Naive thymus-derived CD4-positive, alpha-beta T cell (primary cell): ENCODE measurements at places on chromosomes 7 and 10.

DNA sequence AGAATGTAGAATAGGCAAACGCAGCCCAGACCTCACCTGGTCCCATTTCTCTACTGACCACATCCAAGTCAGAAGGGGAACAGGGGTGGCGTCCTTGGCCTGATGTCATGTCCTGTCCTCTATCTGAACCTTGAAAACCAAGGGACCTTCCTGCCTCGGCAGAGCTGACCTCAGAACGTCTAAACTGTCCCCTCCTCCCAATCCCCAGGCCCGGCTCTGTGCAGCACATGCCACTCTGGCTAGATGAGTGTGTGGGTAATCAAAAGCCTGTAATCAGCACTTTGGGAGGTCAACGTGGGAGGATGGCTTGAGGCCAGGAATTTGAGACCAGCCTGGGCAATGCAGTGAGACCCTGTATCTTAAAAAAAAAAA is 46.5 kb upstream of the ZNF479 start:
- H3K4me1 ChIP-seq = no peaks in the 10 kb centered on the region
- H3K4me3 ChIP-seq = no peak overlapping the region
- no peak for DNase-seq
- H3K36me3 ChIP-seq = no peaks in the 10 kb centered on the region

DNA sequence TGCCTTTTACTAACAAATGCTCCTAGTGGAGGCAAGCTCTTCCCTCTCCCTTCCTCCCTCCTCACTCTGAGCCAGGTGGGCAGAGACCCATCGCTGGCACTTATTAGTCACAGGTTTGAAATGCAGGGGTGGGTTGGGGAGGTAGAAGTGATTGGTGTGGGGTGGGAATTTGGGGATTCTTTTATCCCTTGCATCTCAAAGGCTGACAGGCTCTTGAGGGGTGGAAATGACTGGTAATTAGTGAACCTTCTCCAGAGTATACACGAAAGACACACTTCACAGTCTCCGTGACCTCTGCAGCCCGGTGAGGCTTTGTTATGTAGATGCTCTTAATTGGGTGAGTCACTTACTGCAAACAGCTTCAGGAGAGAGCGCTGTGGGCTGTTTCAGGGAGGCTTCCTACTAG is 13.9 kb upstream of the LRMDA start:
- DNase-seq = no peak
- no peaks in the 10 kb centered on the region for H3K4me1 ChIP-seq
- H3K27ac ChIP-seq = no peak overlapping the region
- H3K36me3 ChIP-seq = no peaks in the 10 kb centered on the region
- no peak overlapping the region for H3K4me3 ChIP-seq

DNA sequence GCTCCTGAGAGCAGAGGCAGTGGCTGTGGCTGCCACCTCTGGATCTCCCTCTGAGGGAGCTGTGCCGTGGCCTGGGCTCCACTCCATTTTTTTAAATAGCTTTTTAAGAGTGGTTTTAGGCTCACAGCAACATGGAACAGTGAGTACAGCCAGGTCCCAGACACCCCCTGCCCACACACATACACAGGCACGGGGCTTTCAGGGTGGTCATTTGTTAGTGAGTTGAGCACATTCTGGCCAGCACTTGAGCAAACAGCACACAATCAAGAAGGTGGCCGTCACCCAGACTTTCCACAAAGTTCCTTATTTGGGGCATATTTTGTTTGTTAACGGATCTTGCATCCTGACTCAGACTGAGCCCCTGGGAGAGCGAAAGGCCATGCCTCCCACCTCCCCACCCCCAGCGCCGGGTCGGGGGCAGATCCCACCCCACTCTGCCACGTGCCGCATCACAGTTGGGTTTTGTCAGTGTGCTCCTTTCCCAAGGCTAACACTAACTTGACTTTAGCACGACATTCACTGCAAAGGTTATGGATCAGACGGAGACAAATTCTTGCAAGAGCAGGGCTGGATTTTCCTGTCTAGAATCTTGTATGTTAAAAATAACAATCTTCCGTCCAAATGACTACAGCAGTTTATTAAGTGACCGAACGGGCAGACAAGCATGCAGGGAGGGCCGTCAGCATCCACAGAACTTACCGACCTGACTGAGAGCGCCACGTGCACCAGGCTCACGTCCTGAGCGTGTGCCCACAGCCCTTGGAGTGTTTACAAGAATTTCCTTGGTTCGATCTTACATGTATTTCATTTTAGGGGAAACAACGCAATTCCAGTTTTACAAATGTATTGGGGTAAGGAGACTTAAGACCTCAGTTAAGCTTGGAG is 156.5 kb upstream of the NPS start:
- no peaks in the 10 kb centered on the region for H3K4me1 ChIP-seq
- H3K4me3 ChIP-seq = no peak overlapping the region
- no peak for DNase-seq
- H3K36me3 ChIP-seq = no peaks in the 10 kb centered on the region
- no peaks in the 10 kb centered on the region for H3K27me3 ChIP-seq

DNA sequence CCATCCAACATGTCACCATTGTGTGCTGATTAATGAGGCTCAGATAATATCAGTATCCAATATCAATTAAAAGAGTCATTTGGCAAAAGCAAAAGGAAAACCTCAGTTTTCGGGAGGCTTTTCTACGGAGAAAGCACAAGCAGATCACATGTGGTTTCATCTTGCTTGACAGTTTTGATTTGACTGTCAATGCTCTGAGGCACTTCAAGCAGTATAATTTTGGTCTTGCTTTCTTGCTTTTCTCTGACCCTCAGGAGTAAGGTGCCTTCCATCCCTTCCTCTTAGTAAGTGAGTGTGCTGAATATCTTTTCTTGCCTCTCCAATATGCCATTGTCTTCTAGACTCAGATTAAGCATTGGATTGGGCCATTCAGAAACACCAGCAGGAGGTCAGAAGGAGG is 115.5 kb upstream of the CALCR start:
- no peak overlapping the region for H3K27ac ChIP-seq
- H3K4me1 ChIP-seq = no peaks in the 10 kb centered on the region
- H3K4me3 ChIP-seq = no peak overlapping the region
- no peak for DNase-seq
- no peaks in the 10 kb centered on the region for H3K36me3 ChIP-seq

DNA sequence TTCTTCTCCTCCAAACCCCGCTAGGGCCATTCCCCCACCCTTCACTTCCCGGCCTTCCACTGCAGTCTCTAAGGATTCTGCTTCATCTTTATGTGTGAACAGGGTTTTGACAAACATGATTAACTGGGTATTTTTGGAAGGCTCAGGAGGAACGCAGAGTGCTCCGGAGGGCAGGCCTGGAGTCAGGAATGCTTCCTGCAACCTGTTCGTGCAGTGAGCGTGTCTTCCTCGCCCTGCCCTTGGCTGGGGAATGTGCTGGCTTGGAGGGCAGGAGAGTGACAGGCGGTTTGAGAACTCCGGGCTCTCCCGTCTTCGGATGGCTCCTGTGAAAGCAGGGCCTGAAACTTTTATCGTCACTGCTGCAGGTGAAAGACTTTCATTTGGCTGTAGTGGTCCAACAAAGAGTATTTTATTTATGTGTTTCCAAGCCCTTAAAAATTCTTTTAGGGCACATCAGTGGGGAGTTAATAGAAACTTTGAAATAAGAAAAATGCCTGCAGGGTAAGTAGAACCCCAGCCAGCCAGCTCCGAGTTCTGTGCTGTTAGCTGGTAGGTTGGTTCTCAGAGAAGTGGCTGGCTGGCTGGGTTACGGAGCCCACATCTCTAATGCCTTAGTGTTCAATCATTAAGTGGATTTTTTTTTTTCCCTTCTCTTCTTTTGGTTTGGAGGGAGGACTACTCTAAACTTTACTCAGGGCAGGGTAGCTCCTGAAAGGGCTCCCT is 51.0 kb downstream of the TCF7L2 start:
- no peak for DNase-seq
- no peak overlapping the region for H3K4me3 ChIP-seq
- peaks cover 1% of the 10 kb centered on the region for H3K27me3 ChIP-seq

DNA sequence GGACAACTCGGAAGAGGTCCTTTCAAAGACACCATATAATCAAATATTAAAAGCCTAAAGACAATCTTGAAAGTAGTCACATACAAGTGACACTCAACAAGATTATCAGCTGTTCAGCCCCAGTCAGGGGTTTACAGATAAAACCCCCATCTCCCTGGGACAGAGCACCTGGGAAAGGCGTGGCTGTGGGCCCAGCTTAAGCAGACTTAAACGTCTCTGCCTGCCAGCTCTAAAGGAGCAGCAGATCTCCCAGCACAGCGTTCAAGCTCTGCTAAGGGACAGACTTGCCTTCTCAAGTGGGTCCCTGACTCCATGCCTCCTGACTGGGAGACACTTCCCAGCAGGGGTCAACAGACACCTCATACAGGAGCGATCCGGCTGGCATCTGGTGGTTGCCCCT is 18.0 kb downstream of the CDCA7L start:
- H3K4me1 ChIP-seq = no peaks in the 10 kb centered on the region
- H3K27ac ChIP-seq = no peak overlapping the region
- no peak overlapping the region for H3K4me3 ChIP-seq
- no peak for DNase-seq

- H3K4me1 ChIP-seq = no peaks in the 10 kb centered on the region
- no peak for DNase-seq
- H3K27ac ChIP-seq = no peak overlapping the region
- no peak overlapping the region for H3K4me3 ChIP-seq
Measured at GRCh38 chr10:97612386-97612785, 20.9 kb downstream of the MORN4 start.

- no peak for DNase-seq
- no peaks in the 10 kb centered on the region for H3K27me3 ChIP-seq
- H3K36me3 ChIP-seq = no peaks in the 10 kb centered on the region
- no peak overlapping the region for H3K27ac ChIP-seq
- H3K4me1 ChIP-seq = no peaks in the 10 kb centered on the region
- no peak overlapping the region for H3K4me3 ChIP-seq
Measured at GRCh38 chr7:28280516-28280915, 99.9 kb upstream of the JAZF1 start.

DNA sequence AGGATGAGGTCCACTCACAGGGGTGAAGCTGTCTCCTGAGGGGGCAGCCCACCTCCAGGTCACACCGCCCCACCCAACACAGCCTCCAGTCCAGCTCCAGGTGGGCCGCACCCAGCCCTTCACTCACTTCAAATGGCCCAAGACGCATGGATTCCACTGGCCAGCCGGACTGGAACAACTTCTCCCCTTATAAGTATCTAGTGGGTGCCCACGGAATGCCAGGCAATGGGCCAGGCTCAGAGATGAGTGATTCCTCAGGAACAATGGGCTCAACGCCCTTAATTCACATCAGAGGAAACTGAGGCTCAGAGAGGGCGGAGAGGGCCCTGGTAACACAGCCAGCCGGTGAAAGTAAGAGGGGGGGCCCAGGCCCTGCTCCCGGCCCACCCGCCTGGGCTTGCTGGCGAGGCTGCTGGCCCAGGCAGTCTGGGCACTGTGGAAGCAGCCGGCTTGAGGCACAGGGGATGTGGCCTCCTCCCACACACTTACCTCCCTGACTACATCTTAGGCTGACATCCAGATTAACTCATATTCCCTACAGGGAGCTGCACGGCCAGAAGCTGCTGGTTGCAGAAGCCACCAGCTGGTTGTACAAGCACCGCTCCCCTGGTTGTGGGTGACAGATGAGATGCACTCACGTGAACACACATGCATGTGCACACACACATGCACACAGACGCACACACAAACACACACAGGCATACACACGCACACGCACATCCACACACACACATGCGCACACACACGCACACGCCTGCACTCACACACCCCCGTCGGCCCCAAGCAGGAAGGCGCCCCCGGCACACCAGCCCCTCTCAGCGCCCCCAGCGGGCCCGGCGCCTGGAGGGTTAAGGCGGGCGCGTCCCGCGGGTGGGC is 1.0 kb upstream of the FAM20C start:
- H3K27ac ChIP-seq = no peak overlapping the region
- DNase-seq = no peak
- no peaks in the 10 kb centered on the region for H3K4me1 ChIP-seq
- no peaks in the 10 kb centered on the region for H3K27me3 ChIP-seq

DNA sequence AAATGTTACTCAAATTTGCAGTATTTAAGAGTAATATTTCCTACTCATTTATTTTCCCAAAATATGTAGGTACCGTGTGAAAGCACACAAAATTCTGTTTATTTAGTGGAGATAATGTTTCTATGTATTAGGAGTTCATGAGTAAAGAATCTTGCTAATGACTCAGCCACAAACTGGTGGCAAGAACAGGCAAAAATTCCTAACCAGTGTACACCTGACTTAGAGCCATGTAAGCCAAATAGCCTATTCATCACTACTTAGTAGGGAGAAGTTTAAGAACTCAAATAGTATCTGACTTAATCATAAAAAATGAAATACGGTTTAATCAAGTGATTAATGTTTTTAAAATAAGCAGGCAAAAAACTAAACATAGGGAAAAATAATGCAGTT is 169.0 kb downstream of the SRPK2 start:
- no peaks in the 10 kb centered on the region for H3K27me3 ChIP-seq
- H3K4me1 ChIP-seq = no peaks in the 10 kb centered on the region
- H3K36me3 ChIP-seq = no peaks in the 10 kb centered on the region
- H3K27ac ChIP-seq = no peak overlapping the region
- H3K4me3 ChIP-seq = no peak overlapping the region

GRCh38 chr7:32263611-32264010 is 193.4 kb upstream of the PDE1C start:
- no peaks in the 10 kb centered on the region for H3K4me1 ChIP-seq
- no peak overlapping the region for H3K4me3 ChIP-seq
- DNase-seq = no peak
- no peak overlapping the region for H3K27ac ChIP-seq

- no peaks in the 10 kb centered on the region for H3K4me1 ChIP-seq
- H3K27ac ChIP-seq = no peak overlapping the region
- H3K27me3 ChIP-seq = no peaks in the 10 kb centered on the region
- DNase-seq = no peak
Measured at GRCh38 chr10:76141376-76141775, 710.0 kb downstream of the LRMDA start.

DNA sequence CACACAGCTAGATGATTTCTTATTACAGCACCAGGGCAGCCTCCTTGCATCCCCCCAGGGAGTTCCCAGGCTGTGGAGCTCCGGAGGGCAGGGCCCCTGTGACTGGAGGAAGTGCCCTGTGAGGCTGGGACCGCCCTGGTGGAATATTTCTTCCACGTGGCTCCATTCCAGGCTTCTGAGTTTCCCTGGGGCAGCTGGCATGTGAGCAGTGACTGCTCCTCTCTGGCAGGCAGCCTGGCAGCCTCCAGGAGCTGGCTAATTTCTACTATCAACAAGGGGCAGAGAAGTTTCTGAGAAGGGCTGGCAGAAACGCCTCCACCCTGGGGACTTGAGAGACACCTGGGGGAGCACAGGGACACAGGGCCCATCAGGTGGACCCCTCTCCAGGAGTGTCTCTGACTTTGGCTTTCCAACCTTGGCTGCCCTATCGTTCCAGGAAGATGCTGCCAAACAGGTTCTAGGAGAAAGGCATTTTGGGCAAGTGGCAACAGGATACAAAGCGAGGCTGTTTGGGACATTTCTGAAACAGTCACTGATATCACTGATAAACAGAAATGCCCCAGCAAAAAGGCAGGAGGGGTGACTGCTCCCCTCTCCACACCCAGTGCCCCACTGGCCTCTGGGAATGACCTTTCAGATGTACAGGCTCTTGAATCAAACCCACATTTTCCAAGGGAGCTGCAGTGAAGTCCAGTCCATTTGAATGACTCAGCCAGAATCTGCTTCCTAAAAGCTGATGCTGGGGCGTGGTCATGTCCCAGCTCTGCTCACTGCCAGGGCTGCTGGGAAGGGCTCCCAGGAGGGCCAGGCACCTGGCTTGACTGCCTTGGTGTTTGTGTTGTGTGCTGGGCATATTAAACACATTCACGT is 16.1 kb downstream of the MYOF start:
- H3K4me3 ChIP-seq = no peak overlapping the region
- H3K4me1 ChIP-seq = no peaks in the 10 kb centered on the region
- H3K36me3 ChIP-seq = no peaks in the 10 kb centered on the region
- no peak overlapping the region for H3K27ac ChIP-seq
